CD4-positive, alpha-beta T cell (primary cell): ENCODE measurements at places on chromosomes 3 and 15. TPM values are rescaled to one million over a fixed set of nuclear protein-coding genes. Genes with fewer than 3 reads are reported as not detected.

GRCh38 chr15:55652359-55652758 is 64.2 kb upstream of the PYGO1 start:
- H3K27ac ChIP-seq: no peak overlapping the region
- no peaks in the 10 kb centered on the region for H3K4me1 ChIP-seq
- H3K36me3 ChIP-seq: no peaks in the 10 kb centered on the region

- no peaks in the 10 kb centered on the region for H3K36me3 ChIP-seq
- DNase-seq: no peak
- H3K27me3 ChIP-seq: no peaks in the 10 kb centered on the region
- H3K4me1 ChIP-seq: peaks cover 22% of the 10 kb centered on the region
Observed at GRCh38 chr15:70252056-70252950, 154.6 kb upstream of the TLE3 start.

The CIB2 gene
- 1.7 TPM for total RNA-seq

DNA sequence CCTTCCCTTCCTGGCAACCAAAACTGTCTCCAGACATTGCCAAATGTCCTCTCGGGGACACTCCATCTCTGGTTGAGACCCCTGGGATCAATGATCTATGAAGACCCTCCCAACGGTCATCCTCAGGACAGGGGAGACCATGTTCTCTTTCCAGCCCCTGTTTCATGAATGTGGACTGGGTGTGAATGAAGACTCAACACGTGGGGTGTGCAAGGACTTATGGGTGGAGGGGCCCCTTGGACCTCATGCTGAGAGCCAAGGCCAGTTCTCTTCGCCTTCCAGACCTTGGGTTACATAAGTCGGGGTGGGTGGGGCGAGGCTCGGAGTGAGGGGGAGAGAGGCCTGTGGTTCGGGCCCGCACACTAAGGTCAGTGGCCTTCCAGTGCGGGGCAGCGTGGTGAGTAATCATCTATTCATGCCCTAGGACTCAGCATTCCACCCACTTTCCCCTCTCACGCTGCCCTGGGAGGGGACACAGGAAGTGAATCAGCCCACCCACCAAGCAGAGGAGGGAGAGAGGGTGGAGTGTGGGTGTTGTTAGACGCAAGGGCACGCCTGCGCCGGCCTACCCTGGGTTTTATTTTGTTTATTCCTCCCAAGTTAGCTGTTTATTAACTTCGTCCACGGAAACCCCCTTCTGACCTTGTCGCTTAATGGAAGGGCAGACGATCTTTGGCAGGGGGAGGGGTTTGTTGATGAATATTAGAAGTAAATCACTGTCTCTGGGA is 6.7 kb downstream of the PAQR5 start:
- H3K36me3 ChIP-seq: no peaks in the 10 kb centered on the region
- H3K27ac ChIP-seq: no peak overlapping the region
- H3K27me3 ChIP-seq: peaks cover 14% of the 10 kb centered on the region
- no peak overlapping the region for H3K4me3 ChIP-seq
- no peak for DNase-seq
- no peaks in the 10 kb centered on the region for H3K4me1 ChIP-seq

DNA sequence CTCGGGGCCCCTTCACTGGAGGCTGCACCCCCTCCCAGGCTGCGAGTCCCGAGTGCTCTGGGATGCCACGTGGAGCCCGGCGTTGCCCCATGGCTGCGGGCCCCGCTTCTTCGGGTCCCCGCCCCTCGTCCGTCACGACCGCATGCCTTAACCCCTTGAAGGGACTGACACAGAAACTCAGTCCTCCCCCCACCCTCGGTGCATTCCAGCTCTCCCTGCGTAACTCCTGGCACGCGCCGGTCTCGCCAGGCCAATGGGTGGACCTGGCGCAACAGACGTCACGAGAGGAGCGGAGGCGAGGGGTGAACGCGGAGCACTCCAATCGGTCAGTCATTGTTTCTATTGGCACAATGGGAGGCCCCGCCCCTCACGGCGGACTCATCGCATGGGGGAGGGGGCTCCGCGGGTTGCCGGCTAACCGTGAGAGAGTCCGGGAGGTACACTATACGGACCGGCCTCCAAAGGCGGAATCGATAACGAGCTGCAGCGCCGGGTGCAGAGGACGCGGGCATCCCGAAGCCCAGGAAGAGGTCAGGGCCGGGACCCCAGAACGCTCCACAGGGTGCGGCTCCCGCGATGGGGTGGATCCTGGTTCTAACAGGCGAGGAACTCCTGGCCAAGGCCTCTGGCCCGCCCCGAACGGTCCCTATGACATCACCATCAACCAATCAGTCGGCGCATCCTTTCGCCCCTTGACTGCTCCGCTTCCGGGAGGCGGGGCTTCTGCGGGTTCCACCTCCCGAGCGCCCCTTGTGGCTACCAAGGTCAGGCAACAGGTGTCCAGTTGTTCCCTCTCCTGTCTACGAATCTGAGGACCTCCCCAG is 1.0 kb upstream of the CELSR3 start:
- H3K4me1 ChIP-seq: peaks cover 36% of the 10 kb centered on the region
- H3K27me3 ChIP-seq: peaks cover 37% of the 10 kb centered on the region
- H3K4me3 ChIP-seq: peak overlapping the region; percentile 61
- no peaks in the 10 kb centered on the region for H3K36me3 ChIP-seq
- peak; percentile 73 for DNase-seq

The CLDN16 gene
- not detected for total RNA-seq

- DNase-seq: no peak
- no peak overlapping the region for H3K4me3 ChIP-seq
- H3K27ac ChIP-seq: no peak overlapping the region
- H3K36me3 ChIP-seq: no peaks in the 10 kb centered on the region
- H3K27me3 ChIP-seq: no peaks in the 10 kb centered on the region
Observed at GRCh38 chr3:58621086-58621830, 44.1 kb upstream of the FAM107A start.

DNA sequence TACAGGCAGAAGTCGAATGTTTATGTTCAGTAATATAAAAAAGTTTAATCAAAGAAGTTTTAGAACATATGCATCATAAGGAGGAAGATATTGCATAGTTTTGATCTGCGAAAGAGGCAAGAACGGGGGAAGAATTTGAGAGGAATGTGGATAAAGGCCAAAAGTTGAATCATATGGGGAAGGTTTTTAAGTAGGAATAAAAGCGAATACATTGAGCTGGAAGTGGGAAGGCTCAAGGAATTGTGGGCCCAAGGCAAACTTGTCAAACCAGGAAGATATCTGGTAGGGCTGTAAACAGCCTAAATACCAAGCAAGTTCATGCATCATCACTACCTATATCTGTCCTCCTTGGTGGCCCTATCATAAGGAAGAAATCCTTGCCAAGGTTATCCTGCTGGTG is 186.9 kb downstream of the MAGI1 start:
- no peaks in the 10 kb centered on the region for H3K4me1 ChIP-seq
- no peak overlapping the region for H3K4me3 ChIP-seq
- no peak for DNase-seq
- H3K27ac ChIP-seq: no peak overlapping the region

The GLDN gene
- total RNA-seq: not detected

DNA sequence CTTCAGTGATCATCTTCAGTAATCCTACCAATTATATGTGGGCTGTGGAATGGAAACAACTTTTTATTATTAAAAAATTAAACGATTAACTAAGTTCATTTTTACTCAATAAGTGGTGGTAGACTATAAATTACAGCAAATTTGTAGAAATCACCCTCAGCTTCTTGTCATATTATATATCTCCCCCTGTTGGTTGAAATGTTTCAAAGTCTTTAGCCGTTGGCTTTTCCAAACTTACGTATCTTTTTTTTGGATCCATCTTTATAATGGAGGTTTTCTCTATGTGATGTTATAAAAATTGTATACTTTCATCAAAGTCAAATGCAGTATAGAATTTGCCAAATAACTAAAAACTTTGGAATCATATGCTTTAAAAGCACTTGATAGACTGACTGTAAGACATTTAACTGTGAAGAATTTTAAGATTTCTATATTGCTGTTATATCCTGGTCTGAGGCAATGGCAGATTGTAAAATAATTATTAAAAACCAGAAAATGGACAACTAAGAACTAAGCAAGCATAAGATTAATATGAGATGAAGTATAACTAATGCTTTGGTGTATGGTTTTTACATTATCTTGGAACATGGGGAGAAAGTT is 44.7 kb downstream of the ATP11B start:
- H3K4me1 ChIP-seq: no peaks in the 10 kb centered on the region
- H3K36me3 ChIP-seq: peaks cover 64% of the 10 kb centered on the region
- no peak overlapping the region for H3K4me3 ChIP-seq
- no peak overlapping the region for H3K27ac ChIP-seq

- H3K27ac ChIP-seq: no peak overlapping the region
- DNase-seq: no peak
- peaks cover 75% of the 10 kb centered on the region for H3K4me1 ChIP-seq
- no peak overlapping the region for H3K4me3 ChIP-seq
- H3K27me3 ChIP-seq: no peaks in the 10 kb centered on the region
Observed at GRCh38 chr3:10268930-10269329, 20.7 kb downstream of the TATDN2 start.

DNA sequence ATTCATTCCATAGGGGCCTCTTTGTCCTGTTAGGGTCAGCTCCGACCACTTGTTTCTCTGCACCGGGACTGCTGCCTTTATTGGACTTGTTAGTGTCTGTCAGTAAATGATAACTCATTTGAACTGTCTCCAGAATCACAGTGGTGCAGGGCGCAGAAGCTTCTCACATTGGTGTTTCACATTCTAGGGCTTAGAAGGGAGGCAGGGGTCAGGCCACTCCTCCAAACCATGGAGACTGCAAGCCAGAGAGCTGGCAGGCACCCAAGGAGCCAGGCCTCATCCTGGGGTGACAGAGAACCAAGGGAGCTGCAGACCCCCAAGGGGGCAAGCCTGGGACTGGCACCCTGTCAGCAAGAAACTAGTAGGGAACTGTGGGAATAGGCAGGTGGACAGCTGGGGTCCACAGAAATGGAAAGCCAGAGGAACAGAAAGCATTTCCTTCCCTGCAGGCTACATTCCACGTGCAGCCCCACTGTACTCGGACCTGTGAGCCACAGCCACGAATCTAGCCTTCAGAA is 49.1 kb downstream of the CCNL1 start:
- no peak overlapping the region for H3K4me3 ChIP-seq
- no peak for DNase-seq
- H3K27ac ChIP-seq: no peak overlapping the region
- peaks cover 4% of the 10 kb centered on the region for H3K4me1 ChIP-seq

- peaks cover 35% of the 10 kb centered on the region for H3K4me1 ChIP-seq
- H3K36me3 ChIP-seq: no peaks in the 10 kb centered on the region
- no peak overlapping the region for H3K27ac ChIP-seq
- DNase-seq: no peak
Observed at GRCh38 chr3:133443649-133444422, 44.0 kb downstream of the BFSP2 start.

DNA sequence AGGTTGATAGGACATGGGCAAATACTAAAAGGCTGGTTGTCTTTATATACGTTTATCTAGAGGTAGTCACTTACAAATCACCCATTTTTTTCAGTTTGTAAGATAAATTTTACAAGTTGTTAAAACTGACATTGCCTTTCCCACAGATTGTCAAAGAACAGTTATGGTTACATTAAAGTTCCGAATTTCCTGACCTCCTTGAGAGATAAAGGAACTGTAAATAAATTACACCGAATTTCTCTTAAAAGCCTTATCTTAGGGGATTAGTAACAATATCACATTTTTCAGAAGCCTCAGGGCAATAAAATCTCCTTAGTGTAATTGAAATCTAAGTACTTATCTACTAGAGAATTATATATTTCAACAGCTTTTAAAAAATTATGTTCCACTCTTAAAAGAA is 49.5 kb downstream of the ZPLD1 start:
- no peaks in the 10 kb centered on the region for H3K36me3 ChIP-seq
- H3K27me3 ChIP-seq: no peaks in the 10 kb centered on the region
- no peaks in the 10 kb centered on the region for H3K4me1 ChIP-seq

The GOLGA8O gene
- total RNA-seq: 1.2 TPM

DNA sequence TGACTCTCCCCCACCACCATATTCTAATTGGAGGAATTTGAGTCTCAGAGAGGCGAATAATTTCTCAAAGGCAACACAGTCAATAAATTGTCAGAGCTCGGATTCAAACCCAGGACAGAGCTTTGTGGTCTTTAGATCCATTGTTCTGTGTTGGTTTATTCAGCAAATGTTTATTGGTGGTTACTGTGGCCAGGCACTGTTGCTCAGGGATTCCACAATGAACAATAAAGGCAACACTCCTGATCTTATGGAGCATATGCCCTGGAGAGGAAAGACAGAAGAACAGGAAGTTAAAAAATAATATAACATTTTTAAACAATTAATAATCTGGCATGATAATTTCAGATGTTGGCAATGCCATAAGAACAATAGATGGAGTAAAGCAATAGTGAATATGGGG is 291.7 kb upstream of the NR2E3 start:
- DNase-seq: no peak
- no peaks in the 10 kb centered on the region for H3K4me1 ChIP-seq
- no peak overlapping the region for H3K4me3 ChIP-seq
- no peak overlapping the region for H3K27ac ChIP-seq
- no peaks in the 10 kb centered on the region for H3K36me3 ChIP-seq
- no peaks in the 10 kb centered on the region for H3K27me3 ChIP-seq

The FAM174B gene
- 3.6 TPM for total RNA-seq

The MESP1 gene
- 0.22 TPM for total RNA-seq

- no peaks in the 10 kb centered on the region for H3K27me3 ChIP-seq
- DNase-seq: no peak
- H3K36me3 ChIP-seq: no peaks in the 10 kb centered on the region
- H3K4me1 ChIP-seq: peaks cover 12% of the 10 kb centered on the region
- H3K4me3 ChIP-seq: no peak overlapping the region
Observed at GRCh38 chr3:52145736-52146110, 8.5 kb downstream of the POC1A start.

DNA sequence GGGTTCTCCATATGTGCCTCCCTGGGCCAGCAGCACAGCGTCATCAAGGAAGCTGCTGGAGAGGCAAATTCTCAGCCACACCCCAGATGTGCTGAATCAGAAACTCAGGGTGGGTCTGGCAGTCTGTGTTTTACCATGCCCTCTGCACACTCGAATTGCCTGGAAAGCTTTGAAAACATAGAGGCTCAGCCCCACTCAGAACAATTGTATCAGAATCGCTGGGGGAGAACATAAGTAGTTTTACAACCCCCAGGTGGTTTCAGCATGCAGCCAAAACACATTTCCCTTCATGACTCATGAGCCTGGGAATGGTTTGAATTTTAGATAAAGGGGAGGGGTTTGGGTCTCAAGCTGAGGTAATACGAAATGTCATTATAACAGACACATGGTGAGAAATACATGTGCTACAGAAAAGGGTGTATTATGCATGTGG is 9.6 kb downstream of the TGM4 start:
- no peak overlapping the region for H3K27ac ChIP-seq
- H3K4me1 ChIP-seq: no peaks in the 10 kb centered on the region
- no peaks in the 10 kb centered on the region for H3K36me3 ChIP-seq
- peaks cover 8% of the 10 kb centered on the region for H3K27me3 ChIP-seq

- H3K4me3 ChIP-seq: no peak overlapping the region
- H3K4me1 ChIP-seq: no peaks in the 10 kb centered on the region
- peaks cover 5% of the 10 kb centered on the region for H3K36me3 ChIP-seq
- DNase-seq: no peak
Observed at GRCh38 chr15:42820811-42821210, 83.9 kb upstream of the CDAN1 start.

- H3K27ac ChIP-seq: no peak overlapping the region
- no peaks in the 10 kb centered on the region for H3K4me1 ChIP-seq
- peaks cover 17% of the 10 kb centered on the region for H3K27me3 ChIP-seq
- H3K36me3 ChIP-seq: no peaks in the 10 kb centered on the region
- no peak overlapping the region for H3K4me3 ChIP-seq
- DNase-seq: no peak
Observed at GRCh38 chr3:24834442-24834841, 339.8 kb upstream of the THRB start.

- H3K36me3 ChIP-seq: no peaks in the 10 kb centered on the region
- H3K4me1 ChIP-seq: peaks cover 38% of the 10 kb centered on the region
- no peak overlapping the region for H3K4me3 ChIP-seq
- H3K27me3 ChIP-seq: no peaks in the 10 kb centered on the region
- no peak overlapping the region for H3K27ac ChIP-seq
Observed at GRCh38 chr3:4588466-4588865, 95.3 kb downstream of the ITPR1 start.
